ENCODE measurements at places on chromosomes 7 and 10.
A peak's percentile ranks its signal among the peaks of the same experiment; 100 is the strongest.

DNA sequence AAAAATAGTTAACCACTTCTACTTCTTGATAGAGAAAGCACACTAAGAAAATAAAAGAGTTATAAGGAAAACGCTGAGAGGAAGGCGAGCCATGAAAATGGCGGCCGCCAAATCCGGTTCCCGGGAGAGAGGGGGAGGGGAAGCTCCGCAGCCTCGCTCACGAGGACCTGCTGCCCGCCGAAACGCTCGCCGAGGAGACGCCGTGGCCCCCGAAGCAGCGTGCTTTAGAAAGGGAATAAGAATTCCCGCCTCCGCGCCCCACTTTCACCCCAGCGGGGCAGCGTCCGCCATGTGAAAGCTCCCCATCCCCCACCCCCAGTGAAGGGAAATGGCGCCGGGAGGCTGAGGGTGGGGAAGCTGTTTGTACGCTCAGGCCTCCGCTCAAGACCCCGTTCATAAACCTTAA lies 505 bp downstream of the HNRNPA2B1 start:
- DNase-seq = peak; percentile 62

DNA sequence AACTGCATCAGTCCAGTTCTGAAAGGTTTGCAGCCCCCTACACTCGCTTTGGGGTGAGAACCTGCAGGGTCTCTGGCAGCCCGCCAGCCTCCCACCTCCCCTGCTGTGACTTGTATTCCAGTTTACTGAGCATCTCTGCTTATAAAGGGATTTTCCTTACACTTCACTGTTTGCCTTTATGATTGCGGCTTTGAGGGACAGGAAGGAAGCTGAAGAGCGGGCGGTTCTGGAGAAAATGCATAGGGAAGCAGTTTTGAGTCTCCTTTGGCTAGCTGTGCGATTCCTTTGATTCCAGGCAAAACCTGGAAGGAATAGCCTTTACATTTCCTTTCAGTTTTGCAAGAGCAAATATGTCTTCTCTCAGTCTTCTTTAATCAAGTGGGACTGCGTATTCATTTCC lies 65.0 kb upstream of the TRIM8 start:
- no peak for DNase-seq

DNA sequence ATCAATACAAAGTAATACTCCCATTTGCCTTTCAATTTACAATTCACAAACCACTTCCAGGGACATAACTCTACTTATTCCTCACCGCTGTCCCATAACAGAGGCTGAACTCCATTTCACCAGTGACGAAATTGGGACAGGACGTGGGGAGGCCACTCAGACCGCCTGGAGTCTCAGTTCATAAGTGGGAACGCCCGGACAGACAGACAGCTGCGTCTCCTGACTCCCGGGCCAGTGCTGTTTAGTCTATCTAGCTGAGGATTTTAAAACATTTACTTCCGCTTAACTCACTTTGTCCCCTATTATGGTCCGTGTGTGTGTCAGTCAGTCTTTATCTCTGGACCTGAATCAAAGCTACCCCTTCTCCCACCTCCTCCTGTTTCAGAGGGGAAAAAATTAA lies 67.4 kb upstream of the ZNF438 start:
- no peak for DNase-seq

DNA sequence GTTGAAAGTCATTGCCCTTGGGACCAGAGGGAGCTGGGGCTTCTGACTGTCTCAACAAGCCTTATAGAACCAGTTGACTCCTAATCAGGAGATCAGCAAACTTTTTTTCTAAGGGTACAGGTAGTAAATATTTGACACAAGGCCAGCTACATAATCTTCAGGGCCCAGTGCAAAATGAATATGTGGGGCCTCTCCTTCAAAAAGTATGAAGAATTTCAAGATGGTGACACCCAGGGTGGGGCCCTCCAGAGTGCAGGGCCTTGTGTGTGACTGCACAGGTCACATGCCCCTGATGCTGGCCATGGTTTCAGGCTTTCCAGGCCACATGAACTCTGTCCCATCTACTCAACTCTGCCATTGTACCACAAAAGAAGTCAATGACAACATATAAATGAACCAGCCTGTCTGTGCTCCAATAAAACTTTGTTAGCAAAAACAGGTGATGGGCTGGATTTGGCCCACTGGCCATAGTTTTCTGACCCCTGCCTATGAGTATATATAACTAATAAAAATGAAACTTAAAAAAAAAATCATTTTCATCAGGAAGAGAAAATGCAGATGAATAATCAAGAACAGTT lies 6.1 kb downstream of the MMRN2 start:
- DNase-seq = no peak

DNA sequence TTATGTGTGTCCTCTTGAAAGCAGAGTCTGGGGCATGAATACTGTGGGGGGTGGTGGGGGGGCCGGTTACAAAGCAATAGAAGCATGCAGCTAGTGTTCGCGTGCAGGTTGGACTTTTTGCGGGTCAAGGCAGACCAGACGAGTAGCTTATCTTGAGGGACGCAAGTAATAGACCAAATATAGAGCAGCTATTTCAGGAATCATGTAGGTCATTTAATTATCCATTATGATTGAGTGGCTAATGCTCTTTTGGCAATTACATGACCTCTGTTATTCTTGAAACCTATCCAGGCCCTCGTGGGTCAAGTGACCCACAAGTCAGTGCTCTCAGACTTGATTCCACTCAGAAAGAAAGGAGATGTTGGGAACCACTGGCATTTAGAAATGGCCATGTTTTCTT lies 93.0 kb downstream of the BTRC start:
- DNase-seq = no peak

DNA sequence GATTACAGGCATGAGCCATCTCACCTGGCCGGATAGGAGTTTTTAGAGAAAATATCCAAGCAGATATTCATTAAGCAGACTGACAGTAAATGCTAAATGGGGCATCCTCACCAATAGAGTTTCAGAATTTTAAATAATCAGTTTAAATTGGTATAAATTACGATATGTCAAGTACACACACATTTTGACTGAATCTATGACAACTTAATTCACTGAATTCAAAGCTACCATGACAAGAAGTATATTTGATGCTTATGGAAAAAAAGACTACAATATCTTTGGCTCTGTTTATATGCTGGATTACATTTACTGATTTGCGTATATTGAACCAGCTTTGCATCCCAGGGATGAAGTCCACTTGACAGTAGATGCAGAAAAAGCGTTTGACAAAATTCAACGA lies 774.7 kb downstream of the PCDH15 start:
- no peak for DNase-seq

GRCh38 chr7:81484261-81484660 lies 285.6 kb downstream of the HGF start:
- no peak for DNase-seq

DNA sequence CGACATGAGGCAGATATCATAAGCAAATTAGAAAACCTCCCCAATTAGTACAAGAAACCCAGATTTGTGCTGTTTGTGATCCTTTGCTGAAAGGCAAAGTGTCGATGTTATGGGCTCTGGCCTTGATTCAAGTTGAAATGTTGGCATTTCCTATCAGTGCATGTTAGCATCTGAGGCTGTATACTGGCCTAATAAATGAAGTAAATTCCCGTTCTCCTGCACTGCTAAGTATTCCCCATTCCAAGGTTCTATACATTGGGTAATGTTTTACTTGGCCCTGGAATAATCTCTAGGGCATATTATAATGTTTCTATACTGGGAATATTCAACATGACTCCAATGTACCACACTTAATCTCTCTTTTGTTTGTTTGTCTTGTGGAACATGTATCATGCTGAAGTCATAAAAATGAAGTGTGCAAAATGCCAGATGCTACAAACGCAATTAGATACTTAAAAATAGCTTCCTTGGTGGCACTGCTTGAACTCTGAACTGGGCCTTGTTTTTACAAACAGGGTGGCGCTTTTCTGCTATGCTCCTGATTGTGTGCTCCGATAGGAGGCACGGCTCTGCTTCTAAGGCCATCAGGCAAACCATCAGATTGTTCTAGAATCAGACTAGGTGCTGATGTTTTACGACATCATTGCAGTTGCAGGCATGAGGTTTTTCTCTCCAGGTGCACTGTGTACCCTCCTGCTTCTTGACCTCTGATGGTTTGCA lies 156.7 kb upstream of the TCF7L2 start:
- no peak for DNase-seq

GRCh38 chr10:12766223-12766622 lies 235.3 kb downstream of the CCDC3 start:
- DNase-seq = no peak

DNA sequence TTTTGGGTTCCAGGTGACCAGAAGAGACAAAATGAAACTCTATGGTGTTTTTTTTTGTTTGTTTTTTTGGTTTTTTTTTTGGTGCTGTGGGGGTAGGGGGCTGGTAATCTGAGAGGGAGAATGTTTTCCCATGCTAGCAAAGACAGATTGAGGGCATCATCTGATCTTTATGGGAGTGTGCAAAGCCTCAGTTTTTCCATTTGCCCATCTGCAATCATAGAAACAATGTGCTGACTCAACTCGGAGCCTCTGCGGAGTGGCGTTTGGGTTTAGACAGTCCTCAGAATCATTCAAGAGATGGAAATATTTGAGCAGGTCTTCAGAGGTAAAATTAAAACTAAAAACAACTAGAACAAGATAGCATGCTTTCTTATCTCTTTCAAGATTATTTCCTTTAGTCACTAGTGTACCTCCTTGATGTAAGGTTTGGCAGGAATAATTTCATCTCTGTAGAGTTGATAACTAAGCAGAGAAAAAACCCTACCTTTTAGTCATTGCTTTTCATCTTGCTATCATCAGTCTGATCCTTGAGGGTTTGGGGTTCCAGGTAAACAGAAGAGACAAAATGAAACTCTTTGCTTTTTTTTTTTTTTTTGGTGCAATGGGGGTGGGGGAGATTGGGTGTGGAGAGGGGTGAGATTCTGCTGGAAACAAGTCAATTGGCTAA lies 18.0 kb downstream of the CNNM2 start:
- DNase-seq = no peak

GRCh38 chr7:24980534-24981170 lies 674 bp upstream of the OSBPL3 start:
- DNase-seq = no peak

DNA sequence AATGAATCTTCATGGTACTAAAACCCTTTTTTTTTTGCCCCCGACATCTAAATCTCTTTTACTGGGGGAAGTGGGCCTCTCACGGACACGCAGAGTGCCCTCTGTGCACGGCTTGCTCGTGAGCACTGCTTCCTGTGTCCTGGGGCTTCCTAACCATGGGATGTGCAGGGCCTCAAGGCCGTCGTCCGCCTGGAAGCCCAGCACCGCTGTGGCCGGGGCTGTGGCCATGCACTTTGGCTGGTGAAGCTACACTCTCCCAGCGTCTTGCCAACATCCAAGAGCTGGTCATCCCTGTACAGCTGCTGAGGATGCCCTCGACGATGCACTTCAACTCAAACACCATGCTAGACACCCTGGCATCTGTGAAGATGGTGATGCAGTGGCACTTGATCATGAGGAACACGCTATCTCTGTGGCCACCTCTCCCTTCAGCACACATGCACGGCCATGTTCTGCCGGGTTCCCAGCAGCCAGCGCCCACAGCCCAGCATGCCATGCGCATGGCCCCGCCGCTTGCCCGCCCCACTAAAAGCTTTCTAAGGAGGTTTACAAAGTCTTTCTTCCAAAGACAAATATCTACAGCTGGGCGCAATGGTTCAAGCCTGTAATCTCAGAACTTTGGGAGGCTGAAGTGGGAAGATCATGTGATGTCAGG lies 326.5 kb downstream of the PARD3 start:
- no peak for DNase-seq

DNA sequence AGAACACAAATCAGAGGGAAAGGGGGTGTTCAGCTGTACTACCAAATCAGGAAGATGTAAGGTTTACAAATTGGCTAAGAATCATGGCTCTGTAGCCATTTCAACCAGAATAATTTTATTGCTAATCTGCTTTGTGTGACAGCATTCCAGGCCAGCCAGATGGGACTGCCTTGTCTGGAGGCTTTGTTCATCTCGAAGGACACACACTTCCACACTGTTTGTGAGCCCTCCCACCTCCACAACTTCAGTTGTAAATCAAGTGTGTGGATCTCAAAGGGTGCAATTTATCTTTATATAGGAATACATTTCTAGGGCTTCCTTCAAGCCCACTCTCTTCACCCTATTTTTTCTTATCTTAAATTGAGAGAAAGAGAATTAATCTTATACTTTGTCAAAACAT lies 6.9 kb upstream of the OIT3 start:
- no peak for DNase-seq

- DNase-seq = no peak
Measured at GRCh38 chr7:36300696-36301350, 88.8 kb upstream of the ANLN start.

GRCh38 chr7:1160670-1161021 lies 650 bp upstream of the ZFAND2A start:
- DNase-seq = no peak

- no peak for DNase-seq
Measured at GRCh38 chr10:87875929-87876571, 12.6 kb downstream of the PTEN start.

DNA sequence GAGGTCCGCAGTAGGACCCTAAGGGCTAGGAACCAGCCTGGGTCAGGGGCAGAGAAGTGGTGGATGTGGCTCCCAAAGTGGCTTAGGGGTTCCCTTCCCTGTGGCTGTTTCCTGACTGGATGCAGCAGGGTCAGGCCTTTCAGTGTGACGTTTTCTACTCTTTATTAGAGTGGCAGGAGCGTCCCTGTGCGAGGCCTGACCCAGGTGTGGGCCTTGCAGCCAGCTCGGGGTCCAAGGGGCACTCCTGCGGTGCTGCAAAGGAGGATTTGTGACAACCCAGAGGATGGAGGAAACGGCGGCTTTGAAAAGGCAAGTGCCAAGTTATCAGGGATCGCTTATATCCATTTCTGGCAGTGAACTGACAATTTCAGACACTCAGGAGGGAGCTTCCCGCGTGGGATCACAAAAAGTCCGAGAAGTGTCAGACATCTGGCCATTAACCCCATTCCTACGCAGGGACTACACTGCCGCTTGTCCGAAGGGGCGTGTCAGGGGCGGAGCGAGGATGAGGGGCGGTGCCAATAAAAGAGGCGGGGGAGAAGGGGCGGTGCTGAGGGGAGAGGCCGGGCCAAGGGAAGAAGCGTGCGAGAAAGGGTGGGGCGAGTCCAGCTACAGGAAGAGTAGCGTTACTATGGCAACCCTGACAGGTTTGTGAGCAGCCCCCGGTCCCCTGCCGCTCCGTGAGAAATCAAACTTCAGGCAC lies 98.8 kb upstream of the ZNF722 start:
- peak; percentile 61 for DNase-seq
